CD4-positive, alpha-beta T cell treated with Interleukin-4 for 1 hour (primary cell): ENCODE measurements at places on chromosomes 2 and 18.

DNA sequence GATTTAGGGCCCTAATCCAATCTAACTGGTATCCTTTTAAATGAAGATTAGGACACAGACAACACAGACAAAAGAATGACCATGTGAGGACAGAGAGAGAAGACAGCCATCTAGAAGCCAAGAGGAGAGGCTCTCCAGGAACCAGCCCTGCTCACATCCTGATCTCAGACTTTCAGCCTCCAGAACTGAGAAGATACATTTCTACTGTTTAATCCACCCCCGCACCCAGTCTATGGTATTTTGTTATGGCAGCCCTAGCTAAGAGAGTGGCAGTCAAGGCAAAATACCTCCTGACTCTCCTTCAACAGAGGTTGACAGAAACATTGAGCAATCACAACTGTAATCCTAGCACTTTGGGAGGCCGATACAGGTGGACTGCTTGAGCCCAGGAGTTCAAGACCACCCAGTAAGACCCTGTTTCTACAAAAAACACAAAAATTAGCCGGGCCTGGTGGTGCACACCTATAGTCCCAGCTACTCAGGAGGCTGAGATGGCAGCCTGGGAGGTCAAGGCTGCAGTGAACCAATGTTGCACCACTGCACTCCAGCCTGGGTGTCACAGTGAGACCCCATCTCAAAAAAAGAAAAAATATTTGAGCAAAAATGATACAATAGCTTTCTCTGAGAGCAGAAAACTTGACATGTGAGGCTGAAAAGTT, 34.7 kb downstream of the WDR33 start:
- DNase-seq = no peak

GRCh38 chr2:224847961-224848850, 132.0 kb upstream of the CCDC195 start:
- no peak for DNase-seq

DNA sequence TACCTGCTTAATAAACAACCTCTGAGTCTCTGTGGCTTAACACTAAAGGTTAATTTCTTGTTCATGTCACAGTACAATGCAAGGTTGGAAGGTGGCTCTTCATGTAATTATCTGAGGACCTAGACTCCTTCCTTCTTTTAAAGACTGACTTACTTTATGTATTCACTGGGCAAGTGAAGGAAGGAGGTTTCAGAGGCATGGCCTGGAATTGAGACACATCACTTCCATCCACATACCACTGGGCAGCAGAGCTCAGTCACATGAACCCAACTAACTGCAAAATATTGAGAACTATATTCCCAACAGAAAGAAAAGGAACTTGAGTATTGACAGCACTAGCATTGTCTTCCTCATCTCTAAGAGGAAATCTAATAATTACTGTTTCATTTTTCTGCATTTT, 57.5 kb upstream of the FN1 start:
- no peak for DNase-seq

DNA sequence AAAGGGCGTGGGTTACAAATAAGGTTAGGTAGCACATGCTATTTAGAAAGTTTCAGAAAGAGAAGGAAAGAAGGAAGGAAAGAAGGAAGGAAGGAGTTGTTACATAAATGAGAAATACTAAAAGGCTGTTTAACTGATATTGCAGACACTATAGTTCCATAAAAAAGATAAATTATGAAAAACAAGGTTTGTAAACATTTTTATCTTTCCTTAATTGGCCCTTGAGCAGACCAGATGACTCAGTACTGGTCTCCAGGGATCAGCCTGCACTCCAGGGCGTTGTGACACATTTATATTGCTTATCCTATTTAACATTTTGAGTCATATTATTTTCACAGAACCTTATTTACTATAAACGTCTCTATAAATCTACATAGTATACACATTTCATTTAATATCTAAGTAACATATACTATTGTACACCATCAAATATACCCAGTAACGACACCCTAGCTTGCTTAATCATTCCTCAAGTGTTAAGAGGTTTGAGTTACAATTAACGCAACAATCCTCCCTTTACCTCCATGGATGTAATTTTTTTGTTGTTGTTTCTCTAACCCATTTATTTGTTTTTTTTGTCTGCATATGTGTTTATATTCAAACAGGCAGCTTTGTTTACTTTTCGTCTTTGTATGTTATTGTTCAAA, 2.8 kb upstream of the RAB31 start:
- no peak for DNase-seq

- DNase-seq = no peak
Measured at GRCh38 chr2:238967031-238967977, 119.4 kb downstream of the TWIST2 start.

DNA sequence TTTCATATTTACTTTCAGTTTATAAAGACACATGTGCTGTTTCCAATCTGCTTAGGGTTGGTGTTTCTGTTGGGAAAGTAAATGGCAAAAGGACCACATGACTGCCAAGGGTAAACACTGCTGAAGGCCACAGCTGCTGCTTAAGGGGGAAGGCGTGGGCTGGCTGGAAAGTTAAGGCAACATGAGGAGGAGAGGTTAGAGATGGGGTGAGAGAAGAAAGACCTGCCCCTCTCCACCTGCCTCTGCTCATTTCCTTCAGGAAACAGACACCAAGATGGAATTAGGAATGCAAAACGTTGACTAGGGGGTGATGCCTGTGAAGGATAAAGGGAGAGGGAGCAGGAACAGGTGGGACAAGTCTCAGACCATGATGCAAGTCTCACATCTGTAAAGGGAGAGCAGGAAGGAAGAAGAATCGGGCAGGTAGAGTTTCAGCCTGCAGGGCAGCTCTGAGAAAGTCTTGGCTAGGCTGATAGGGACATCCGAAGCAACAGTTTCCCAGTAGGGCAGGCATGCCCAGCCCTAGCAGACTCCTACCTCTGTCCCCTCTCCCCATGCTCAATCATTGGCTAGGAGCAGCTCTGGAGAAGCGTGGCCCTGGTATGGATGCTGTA, 86.0 kb downstream of the CDC42EP3 start:
- peak; percentile 40 for DNase-seq

GRCh38 chr18:832085-832681, 20.1 kb upstream of the YES1 start:
- peak; percentile 22 for DNase-seq

- DNase-seq = no peak
Measured at GRCh38 chr18:45359275-45360009, 255.8 kb upstream of the SLC14A2 start.

DNA sequence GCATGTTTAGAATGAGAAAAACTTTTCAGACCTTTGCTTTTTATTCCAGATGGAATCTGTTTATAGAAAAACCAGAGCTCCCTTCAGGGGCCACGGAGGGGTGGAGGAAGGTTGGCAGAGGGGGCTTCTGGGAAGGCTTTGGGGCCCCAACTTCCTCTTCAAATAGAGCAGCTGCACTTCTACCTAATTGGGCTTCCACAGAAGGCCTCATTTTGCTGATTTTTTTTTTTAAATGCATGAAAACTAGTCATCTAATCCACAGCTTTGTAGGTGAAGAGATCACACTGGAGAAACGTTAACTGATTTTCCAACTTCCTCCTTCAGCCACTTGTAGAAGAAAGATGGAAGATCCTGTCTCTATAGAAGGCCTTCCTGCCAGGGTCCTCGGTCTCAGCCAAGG, 181.8 kb downstream of the BCL11A start:
- no peak for DNase-seq
